Central memory CD4-positive, alpha-beta T cell (primary cell): ENCODE measurements at places on chromosomes 7 and 10.
A peak's percentile ranks its signal among the peaks of the same experiment; 100 is the strongest.

- DNase-seq: no peak
Observed at GRCh38 chr7:150999497-151000230, 8.8 kb downstream of the NOS3 start.

- DNase-seq: no peak
Observed at GRCh38 chr10:60444494-60445064, 54.9 kb upstream of the ANK3 start.

GRCh38 chr10:4312051-4312835 lies 513.8 kb upstream of the AKR1E2 start:
- DNase-seq: no peak

- no peak for DNase-seq
Observed at GRCh38 chr7:118858651-118859149, 634.2 kb downstream of the ANKRD7 start.

DNA sequence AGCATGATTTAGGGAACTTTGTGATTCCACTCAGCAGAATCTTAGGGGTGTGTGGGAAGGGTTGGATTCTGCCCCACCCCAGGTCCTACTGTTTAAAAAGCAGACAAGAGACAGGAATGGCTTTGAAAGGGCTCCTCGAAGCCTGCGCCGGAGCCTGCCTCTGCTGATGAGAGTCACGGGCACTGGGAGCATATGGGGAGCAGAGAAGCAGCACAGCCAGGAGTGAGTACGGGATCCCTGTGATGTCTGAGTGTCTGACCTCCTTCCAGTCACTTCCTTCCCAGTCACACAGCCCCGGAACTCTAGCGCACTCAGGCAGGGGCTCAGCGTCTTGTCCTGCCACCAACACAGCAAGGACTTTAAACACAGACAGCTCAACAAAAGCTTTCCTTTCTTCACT lies 514.9 kb upstream of the DPP6 start:
- no peak for DNase-seq

DNA sequence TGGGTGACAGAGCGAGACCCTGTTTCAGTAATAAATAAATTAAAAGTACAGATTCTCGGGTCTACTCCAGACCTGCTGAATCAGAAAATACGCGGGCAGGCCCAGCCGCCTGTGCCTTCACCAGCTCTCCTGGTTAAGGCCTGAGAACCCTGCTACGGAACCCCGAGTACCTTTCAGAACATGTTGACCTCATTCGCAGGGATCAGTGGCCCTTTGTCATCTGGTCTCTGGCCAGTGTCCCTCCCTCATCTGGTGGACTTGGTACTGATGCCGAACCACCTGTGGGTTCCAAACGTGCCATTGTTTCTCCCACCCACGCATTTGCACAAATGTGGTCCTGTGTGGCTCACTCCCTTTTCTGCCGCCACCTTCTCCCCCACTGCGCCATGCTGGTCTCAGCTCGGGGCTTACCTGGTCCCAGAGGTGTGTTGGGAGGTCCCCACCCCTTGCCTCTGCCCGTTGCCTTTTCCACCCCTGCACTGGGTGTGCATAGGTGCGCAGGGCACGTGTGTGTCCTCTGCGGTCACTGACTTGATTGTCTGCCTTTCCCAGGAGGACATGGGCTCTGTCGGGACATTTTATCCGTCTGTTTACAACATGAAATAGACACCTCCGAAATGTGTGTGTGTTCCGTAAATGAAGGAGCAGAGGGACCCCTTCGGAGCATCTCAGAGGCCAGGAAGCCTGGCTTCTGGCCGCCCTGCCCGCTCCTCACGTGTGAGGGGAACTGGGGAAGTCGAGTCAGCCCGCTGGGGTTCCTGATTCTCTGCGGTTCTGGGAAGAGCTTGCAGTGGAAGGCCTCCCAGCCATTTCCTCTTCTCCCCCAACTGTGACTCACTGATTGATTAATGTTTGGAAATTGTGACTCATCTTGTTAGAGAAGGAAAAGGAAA lies 135.2 kb downstream of the CUX1 start:
- no peak for DNase-seq

DNA sequence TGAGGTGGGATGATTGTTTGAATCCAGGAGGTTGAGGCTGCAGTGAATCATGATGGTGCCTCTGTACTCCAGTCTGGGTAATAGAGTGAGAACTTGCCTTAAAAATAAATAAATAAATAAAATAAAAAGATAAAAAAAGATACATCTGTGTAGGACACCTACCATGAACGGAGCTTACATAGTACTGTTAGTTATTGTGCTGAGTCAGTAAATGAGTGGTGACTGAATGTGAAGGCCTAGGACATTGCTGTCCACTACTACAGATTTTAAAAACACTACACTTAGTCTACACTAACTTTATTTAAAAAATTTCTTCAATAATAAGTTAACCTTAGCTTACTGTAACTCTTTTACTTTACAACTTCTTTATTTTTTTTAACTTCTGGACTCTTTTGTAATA lies 106.7 kb upstream of the ETV1 start:
- no peak for DNase-seq

- no peak for DNase-seq
Observed at GRCh38 chr7:129643550-129644170, 32.1 kb downstream of the NRF1 start.

DNA sequence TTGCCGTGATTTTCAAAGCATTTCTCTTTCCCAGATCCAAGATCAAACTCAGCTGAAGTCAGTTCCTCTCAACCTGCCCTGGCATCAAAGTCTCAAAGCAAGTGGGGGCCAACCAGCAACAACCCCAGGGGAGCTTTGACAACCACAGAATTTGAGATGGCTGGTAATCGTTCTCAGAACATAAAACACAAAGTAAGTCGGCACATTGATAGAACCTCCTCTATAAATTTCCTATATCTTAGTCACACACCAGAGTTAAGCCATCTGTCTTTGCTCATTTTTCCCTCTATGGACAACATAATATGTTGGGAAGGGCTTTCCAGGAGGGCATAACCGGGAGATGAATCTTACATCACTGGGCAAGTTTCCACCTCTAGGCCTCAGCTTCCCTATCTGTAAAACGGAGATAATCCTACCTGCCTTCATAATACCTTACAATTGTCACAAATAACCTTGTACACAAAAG lies 1.2 kb upstream of the DNAJC9 start:
- no peak for DNase-seq

GRCh38 chr7:31465285-31465684 lies 48.6 kb upstream of the ITPRID1 start:
- no peak for DNase-seq

- no peak for DNase-seq
Observed at GRCh38 chr7:94003446-94004023, 620 bp downstream of the BET1 start.

GRCh38 chr7:22821702-22822485 lies 755 bp downstream of the TOMM7 start:
- peak; percentile 1 for DNase-seq

GRCh38 chr7:30904561-30904960 lies 7.1 kb upstream of the AQP1 start:
- DNase-seq: no peak

DNA sequence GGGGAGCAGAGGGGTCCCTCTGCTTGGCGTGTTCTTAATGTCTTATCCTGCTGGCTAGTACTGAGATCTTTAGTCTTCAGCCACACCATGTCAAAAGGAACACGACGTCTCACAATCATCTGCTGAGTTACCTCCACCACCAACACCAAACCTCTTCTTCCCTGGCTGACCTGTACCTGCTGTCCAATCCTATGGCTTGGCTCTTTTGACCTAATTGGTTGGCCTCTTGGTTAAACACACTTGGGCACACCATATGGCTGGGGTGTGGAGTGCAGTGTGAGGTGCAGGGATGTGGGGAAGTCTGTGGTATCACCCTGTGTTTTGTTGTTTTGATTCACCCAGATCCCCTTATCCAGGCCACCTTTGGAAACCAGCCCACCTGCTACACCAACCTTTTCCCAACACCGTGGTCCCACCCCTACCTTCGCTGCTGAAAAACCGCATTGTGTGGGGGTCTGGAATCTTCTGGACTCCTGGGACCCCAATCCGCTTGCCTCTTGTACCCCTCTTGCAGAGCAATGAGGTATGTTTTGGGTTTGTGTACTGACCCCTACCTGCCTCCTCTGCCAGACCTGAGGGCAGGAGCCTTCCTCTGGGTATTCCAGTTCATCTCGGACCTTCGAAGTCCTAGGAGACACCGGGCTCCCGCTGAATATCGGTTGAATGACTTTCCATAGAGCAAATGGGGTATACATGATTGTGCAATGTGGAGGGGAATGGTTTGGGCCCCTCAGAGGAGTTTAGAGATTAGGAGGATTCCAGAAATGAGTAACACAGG lies 2.8 kb upstream of the LBX1 start:
- DNase-seq: no peak

GRCh38 chr10:33509231-33509831 lies 174.9 kb upstream of the NRP1 start:
- DNase-seq: no peak

- DNase-seq: peak; percentile 72
Observed at GRCh38 chr7:50307368-50308032, 3.0 kb downstream of the IKZF1 start.

DNA sequence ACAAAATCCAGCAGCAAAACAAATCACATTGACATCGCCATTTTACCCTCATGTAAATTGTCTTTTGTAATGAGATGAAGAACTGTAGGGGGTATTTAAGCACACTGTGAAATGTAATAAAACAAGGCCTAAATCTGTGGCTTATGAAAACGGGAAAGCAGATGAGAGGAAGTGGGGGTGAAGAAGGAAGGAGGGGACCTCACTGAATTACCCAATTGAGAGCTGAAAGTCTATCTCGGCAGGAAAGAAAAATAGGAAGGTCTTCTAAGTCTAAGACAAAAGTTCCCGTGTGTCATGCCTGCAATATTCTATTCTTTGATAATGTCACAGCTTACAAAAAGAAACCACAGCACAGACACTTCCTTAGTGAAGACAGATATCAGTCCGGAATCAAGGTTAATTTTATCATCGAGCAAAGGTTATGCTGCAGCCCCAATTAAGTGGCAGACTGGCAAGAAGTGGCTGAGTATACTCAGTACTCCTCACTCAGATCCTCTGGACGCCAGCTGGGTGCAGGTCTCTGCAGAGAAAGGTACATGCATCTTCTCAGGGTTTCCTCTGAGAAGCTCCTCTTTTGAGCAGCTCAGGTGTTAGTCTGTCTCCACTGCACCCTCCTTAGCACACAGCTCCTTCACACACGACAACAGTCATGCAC lies 239.7 kb downstream of the FANK1 start:
- no peak for DNase-seq

DNA sequence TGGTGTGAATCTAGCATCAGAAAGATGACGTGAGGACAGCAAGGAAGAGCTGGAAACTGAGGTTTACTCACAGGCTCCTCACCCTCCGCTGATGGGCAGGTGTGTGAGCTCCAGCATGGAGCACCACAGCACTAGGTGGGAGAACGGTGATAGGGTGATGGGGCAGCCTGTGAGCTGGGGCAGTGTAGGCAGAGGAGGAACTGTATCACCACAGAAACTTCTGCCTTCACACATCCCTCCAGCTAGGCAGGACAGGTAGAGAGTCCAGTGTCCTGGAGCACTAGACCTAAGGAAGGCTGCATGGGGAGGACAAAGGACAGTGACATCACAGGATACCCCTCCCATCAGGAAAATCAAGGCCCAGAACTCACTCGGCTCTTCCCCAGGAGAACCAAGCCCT lies 241.8 kb upstream of the PRSS58 start:
- no peak for DNase-seq

DNA sequence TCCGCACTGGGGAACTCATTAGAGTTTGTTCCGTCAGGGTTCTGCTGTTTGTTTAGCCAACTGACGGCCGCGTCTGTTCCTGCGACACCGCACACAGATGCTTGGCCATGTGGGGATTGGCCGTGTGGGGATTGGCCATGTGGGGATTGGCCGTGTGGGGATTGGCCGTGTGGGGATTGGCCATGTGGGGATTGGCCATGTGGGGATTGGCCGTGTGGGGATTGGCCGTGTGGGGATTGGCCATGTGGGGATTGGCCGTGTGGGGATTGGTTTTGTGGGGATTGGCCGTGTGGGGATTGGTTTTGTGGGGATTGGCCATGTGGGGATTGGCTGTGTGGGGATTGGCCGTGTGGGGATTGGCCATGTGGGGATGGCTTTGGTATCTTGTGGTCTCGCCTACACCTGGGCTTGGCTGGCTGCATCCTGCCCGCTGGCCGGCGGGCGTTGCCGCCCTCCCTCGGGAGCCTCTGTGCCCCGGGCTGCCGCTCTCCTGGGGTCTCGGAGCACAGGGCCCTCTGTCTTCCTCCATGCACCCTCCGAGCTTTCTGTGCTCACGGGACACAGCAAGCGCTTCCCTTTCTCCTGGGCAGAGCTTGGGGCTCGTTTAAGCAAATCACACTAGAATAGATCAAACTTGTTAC lies 62.5 kb downstream of the NKX6-2 start:
- DNase-seq: no peak

GRCh38 chr7:8991159-8991558 lies 557.8 kb downstream of the NXPH1 start:
- DNase-seq: no peak

- no peak for DNase-seq
Observed at GRCh38 chr7:112140600-112140999, 65.6 kb downstream of the DOCK4 start.

- DNase-seq: no peak
Observed at GRCh38 chr10:88039496-88040200, 176.2 kb downstream of the PTEN start.

GRCh38 chr10:43039624-43040481 lies 37.0 kb upstream of the RET start:
- DNase-seq: no peak

- DNase-seq: no peak
Observed at GRCh38 chr10:90936276-90936659, 15.4 kb upstream of the ANKRD1 start.

GRCh38 chr7:12456506-12456905 lies 52.8 kb upstream of the VWDE start:
- DNase-seq: no peak

DNA sequence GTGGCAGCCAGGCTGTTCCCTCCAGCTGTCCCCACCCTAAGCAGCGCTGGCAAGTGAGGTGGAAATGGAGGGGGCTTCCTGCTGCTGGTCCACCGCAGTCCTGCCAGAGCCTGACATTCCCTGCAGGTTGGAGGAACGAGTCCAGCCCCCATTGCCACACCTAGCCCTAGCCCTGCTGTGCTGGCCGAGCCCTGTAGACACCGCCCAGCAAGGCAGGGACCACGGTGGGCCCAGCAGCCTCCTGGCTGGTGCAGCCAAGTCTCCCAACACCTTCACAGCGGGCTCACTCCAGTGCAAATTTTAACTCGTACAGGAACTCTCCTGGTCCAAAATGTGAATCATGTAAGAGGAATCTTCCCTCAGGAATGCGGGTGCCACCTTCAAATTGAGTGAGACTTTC lies 116.3 kb downstream of the PAXIP1 start:
- DNase-seq: no peak

- no peak for DNase-seq
Observed at GRCh38 chr7:7519528-7519927, 16.1 kb downstream of the COL28A1 start.

- no peak for DNase-seq
Observed at GRCh38 chr10:77553311-77553710, 84.3 kb downstream of the KCNMA1 start.
